ENCODE measurements at places on chromosomes 11 and 22. TPM values are rescaled to one million over a fixed set of nuclear protein-coding genes. Genes with fewer than 3 reads are reported as not detected.

The SMTNL1 gene
- total RNA-seq = not detected

The OR6M1 gene
- total RNA-seq = not detected

The OR52B2 gene
- 1.7 TPM for total RNA-seq

The FXYD6 gene
- total RNA-seq = 13.5 TPM

The TEX54 gene
- total RNA-seq = not detected

The FZD4 gene
- total RNA-seq = 9.5 TPM

The C11orf91 gene
- total RNA-seq = not detected

The PNPLA5 gene
- total RNA-seq = not detected

The MN1 gene
- total RNA-seq = 2.8 TPM

The INPP5J gene
- total RNA-seq = 137 TPM

The MEI1 gene
- 17.4 TPM for total RNA-seq

The ALDH3B1 gene
- total RNA-seq = 23.8 TPM

The TALDO1 gene
- 149 TPM for total RNA-seq

The MMP1 gene
- 0.67 TPM for total RNA-seq

The C11orf21 gene
- 1.1 TPM for total RNA-seq

The TPBGL gene
- total RNA-seq = not detected

The IFTAP gene
- 6.3 TPM for total RNA-seq

DNA sequence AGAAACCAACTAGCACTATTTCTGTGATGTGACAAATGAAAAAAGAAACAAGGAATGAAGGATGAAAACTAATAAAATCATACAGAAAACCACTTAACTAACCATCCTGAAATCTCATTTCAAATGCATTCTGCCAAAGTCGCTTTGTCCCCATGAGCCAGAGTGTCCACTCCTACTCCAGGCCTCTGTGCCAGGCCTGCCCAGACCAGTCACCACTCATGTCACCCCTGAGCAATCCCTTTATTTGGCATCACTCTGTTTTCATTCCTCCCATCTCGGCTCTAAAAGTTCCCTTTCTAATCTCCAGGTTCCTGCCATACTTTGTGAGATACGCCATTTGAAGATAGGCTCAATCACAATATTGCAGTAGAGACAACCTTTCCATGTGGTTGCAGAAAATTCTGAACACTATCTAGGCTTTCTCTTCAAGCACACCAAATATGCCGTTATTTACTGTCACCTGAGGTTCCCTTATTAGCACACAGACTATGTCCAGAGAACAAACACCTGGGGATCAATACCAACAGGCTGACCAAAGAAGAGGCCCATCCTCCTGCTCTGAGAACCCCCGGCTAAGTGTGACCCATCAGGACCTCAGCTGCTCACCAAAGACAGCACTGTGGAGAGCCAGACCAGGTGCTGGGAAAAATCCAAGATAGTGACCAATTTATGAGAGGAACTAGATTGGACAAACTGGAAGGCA, 202.4 kb downstream of the LARGE1 start:
- H3K27me3 ChIP-seq = no peaks in the 10 kb centered on the region
- DNase-seq = no peak
- no peak overlapping the region for H3K4me3 ChIP-seq
- no peak overlapping the region for H3K27ac ChIP-seq
- no peaks in the 10 kb centered on the region for H3K4me1 ChIP-seq

- no peaks in the 10 kb centered on the region for H3K36me3 ChIP-seq
- DNase-seq = peak; percentile 64
- H3K4me1 ChIP-seq = no peaks in the 10 kb centered on the region
- H3K27me3 ChIP-seq = no peaks in the 10 kb centered on the region
These were observed 13.1 kb upstream of the RPS19BP1 start for GRCh38 chr22:39545386-39546365.

DNA sequence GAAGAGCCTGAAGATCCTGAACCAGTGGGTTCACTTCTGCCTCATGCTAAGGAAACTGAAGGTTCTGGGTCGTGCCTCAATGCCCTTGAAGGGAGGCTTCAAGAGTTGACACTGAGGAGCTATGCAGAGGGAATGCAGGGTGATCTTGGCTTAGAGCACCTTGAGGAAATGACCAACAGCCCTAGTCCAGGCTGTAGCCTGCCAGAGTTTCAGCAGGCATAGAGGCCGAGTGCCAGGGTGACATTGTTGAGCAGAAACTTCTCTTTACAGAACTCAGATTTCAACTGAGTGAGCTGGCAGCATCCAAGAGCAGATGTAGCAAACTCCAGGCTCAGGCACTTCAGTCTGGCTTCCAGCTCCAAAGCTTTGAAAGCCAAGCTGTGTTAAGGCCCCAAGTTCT, 23.1 kb upstream of the CAPRIN1 start:
- H3K27me3 ChIP-seq = no peaks in the 10 kb centered on the region
- DNase-seq = no peak

DNA sequence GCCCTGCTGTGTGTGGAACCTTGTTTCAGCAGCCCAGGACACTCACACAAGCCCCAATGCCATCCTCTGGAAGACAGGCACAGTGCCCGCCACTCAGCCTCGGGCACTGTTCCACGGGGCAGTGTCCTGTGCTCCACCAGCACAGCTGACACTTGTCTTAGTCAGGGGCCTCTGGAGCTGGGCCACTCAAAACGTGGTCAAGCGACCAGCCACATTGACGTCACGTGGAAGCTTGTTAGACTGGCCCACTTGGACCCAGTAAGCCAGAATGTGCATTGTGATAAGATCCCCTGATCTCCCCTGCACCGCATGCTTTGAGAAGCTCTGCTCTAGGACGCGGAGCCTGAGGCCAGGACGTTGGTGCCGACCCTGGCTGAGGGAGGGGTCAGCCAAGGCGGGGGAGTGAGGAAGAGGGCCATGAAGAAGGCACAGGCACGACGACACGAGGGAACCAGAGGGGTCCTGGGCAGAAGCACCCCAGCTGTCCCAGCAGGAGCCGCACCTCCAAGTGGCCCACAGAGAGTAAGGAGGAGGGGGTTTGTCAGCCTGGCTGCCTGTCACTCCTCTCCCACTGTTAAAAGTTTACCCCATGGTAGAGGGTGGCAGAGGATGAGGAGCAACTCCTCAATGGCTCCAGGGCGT, 64.6 kb downstream of the LINC01488 start:
- no peak for DNase-seq
- H3K27me3 ChIP-seq = no peaks in the 10 kb centered on the region
- no peak overlapping the region for H3K27ac ChIP-seq
- no peaks in the 10 kb centered on the region for H3K36me3 ChIP-seq
- H3K4me3 ChIP-seq = no peak overlapping the region

- H3K27me3 ChIP-seq = no peaks in the 10 kb centered on the region
- no peaks in the 10 kb centered on the region for H3K4me1 ChIP-seq
- H3K27ac ChIP-seq = no peak overlapping the region
- no peaks in the 10 kb centered on the region for H3K36me3 ChIP-seq
- no peak for DNase-seq
- no peak overlapping the region for H3K4me3 ChIP-seq
These were observed 38.1 kb upstream of the FAM181B start for GRCh38 chr11:82771781-82772180.

DNA sequence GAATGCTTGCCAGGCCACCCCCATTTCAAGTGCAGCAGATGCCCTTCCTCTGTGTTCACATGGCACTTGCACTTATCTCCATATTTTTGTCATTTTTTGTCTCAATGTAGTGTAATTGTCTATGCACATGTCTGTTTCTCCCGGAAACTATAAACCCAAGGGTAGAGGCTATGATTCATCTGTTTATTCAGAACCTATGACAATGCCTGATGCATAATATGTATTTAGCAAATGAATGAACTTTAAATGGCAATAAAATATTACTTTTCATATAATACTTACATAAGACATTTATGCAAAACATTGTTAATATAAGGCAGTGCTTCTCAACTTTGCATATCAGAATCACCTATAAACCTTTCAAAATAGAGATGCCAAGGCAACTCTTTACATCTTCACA, 6.7 kb downstream of the PAK1 start:
- DNase-seq = no peak
- H3K4me3 ChIP-seq = no peak overlapping the region
- H3K4me1 ChIP-seq = no peaks in the 10 kb centered on the region
- H3K27me3 ChIP-seq = no peaks in the 10 kb centered on the region
- no peaks in the 10 kb centered on the region for H3K36me3 ChIP-seq

- H3K27ac ChIP-seq = no peak overlapping the region
- H3K27me3 ChIP-seq = no peaks in the 10 kb centered on the region
- no peak overlapping the region for H3K4me3 ChIP-seq
- no peaks in the 10 kb centered on the region for H3K36me3 ChIP-seq
- no peaks in the 10 kb centered on the region for H3K4me1 ChIP-seq
These were observed 20.9 kb upstream of the SLC25A1 start for GRCh38 chr22:19199479-19199878.

DNA sequence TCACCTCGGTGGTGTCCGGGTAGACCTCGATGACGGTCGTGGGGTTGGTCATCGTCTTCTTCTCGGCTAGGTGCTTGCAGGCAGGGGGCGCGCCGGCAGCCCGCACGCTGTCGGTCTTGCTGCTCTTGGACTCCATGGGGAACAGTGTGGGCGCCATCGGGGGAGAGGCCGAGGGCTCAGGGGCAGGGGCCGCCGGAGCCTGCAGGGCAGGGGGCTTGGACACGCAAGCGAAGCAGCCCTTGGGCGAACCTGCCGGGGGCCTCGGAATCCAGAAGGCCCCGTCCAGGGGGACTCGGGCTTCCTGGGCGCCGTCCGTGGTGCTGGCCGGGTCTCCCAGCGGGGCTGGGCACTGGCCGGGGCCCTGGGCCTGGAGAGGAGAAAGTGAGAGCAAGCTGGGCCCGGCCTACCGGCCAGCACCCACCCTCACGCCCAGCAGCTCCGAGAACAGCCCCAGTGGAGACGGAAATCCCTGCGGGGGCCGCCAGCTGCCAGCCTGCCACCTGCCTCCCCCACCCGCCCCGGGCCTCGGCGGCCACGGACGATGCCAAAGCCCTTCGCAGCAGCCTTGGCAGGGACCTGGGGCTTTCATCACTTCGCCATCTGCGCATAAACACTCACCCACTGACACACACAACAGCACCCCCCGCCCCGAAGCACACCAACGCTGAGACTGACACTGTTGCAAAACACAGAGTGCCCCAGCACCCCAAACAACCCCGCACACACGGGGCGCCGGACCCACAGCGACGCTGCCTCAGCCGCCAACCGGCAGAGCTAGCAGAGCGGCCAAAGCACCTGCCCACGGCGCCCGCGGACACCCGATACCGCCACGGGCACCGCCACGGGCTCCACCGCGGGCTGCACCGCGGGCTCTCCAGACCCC, 2.4 kb downstream of the IFITM10 start:
- DNase-seq = no peak
- H3K27ac ChIP-seq = no peak overlapping the region
- H3K36me3 ChIP-seq = peaks cover 10% of the 10 kb centered on the region
- peak overlapping the region; percentile 41 for H3K4me3 ChIP-seq

GRCh38 chr11:17593466-17594245, 46.6 kb downstream of the OTOG start:
- H3K36me3 ChIP-seq = no peaks in the 10 kb centered on the region
- H3K27ac ChIP-seq = no peak overlapping the region
- no peaks in the 10 kb centered on the region for H3K27me3 ChIP-seq
- DNase-seq = peak; percentile 15
- no peak overlapping the region for H3K4me3 ChIP-seq
- no peaks in the 10 kb centered on the region for H3K4me1 ChIP-seq

DNA sequence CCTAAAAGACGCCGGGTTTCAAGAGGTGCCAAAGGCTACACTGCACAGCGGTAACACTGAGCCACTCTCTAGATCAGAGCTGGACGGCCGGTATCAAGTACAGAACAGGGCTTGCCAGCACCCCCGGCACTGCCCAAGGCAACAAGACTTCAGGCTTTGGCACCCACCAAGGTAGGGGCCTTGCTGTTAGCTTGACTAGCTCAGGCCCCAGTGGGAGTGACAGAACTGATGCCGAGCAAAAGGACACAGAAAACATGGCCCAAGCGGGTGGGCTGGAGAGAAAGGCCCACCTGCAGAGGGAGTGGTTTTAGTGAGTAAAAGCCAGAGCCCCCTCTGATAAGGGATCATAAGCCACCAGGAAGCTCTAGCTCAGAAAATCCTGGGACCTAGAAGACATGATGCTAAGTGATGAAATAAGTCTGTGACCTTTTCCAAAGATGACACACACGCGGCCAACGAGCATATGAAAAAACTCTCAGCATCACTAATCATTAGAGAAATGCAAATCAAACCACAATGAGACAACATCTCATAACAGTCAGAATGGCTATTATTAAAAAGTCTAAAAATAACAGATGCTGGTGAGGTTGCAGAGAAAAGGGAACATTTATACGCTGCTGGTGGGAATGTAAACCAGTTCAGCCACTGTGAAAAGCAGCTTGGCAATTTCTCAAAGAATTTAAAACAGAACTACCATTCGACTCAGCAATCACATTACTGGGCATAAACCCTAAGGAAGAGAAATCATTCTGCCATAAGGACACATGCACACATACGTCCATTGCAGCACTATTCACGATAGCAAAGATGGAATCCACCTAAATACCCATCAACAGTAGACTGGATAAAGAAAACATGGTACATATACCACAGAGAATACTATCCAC, 12.9 kb downstream of the EHD1 start:
- H3K36me3 ChIP-seq = no peaks in the 10 kb centered on the region
- H3K4me3 ChIP-seq = peak overlapping the region; percentile 34
- peak overlapping the region; percentile 94 for H3K27ac ChIP-seq
